Breast epithelium (tissue), 4 donors: ENCODE measurements at places on chromosomes 4 and X.

GRCh38 chr4:13674971-13675370, 47.4 kb upstream of the BOD1L1 start:
- DNase-seq: no peak

DNA sequence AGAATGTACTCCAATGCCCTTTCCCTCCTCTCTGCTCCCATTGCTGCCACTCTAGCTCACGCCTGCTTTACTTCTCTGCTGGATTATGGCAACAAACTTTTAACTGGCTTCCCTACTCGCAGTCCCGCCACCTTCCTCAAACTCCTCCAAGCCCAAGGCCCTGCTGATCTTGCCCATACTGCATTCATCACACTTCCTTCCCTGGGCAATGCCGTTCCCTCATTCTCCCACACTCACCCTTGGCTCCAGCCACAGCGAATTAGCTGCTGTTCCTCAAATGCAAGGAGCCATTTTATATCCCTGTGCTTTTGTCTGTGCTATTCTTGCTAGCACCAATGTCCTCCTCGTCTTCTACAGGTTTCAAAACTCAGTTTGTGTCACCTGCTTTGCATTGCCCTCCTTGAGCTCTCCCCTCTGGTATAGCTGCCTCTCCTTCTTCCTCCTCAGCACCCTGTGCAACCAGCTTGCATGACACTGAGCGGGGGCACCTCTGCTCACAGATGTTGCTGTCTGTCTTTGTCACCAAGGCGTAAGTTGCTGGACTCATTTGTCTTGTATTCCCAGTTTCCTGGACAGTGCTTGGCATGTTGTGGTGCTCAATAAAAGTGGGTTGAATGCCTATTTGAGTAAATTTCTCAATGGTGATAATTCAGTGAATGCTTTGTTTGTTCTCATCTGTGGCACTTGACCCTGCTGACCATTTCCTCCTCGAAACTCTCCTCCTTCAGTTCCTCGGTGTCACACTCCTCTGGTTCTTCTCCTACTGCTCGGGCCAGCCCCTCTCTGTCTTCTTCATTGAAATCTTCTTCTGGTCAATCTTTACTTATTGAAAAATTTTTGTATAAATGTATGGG, 22.4 kb upstream of the MGST2 start:
- DNase-seq: no peak

GRCh38 chrX:70038515-70038914, 11.2 kb downstream of the AWAT2 start:
- no peak for DNase-seq

DNA sequence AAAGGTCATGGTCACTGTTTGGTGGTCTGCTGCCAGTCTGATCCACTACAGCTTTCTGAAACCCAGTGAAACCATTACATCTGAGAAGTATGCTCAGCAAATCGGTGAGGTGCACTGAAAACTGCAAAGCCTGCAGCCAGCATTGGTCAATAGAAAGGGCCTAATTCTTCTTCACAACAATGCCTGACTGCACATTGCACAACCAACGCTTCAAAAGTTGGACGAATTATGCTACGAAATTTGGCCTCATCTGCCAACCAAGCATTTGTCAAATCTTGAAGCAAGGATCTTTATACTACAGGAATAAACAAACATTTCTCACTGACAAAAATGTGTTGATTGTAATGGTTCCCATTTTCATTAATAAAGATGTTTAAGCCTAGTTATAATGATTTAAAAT, 90.4 kb downstream of the EIF4E start:
- no peak for DNase-seq

DNA sequence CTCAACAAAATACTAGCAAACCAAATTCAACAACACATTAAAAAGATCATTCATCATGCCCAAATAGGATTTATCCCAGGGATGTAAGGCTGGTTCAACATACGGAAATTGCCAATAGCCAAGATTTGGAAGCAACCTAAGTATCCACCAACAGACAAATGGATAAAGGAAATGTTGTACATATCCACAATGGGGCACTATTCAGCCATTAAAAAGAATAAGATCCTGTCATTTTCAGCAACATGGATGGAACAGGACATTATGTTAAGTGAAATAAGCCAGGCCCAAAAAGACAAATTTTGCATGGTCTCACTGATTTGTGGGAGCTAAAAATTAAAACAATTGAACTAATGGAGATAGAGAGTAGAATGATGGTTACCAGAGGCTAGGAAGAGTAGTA, 82.0 kb upstream of the FAM241A start:
- no peak for DNase-seq

GRCh38 chr4:159685340-159686092, 582.6 kb downstream of the RAPGEF2 start:
- DNase-seq: no peak

DNA sequence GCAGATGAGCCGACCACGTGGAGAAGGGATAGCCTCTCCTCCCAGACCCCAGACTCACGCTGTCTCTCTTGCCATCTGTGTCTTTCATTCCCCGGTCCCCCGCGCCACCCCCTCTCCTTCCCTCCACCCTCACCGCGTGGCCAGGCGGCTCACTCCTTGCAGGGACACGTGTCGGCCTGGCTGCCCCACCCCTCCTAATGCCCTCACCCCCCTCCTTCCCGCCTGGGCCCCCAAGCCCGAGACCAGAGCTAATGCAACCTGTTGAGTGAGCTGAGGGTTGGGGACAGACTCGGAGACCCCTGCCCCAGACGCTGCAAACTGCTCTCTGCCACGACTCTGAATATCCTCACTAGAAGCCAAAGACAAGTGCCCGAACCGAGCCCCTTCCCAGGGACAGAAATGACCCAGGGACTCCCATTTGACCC, 1.8 kb downstream of the SLC38A5 start:
- DNase-seq: no peak

GRCh38 chr4:109441862-109442458, 8.3 kb downstream of the SEC24B start:
- DNase-seq: no peak

- DNase-seq: no peak
These were observed 406.5 kb downstream of the RPA4 start for GRCh38 chrX:97290199-97290598.

GRCh38 chrX:44903830-44904530, 31.0 kb downstream of the KDM6A start:
- DNase-seq: no peak

DNA sequence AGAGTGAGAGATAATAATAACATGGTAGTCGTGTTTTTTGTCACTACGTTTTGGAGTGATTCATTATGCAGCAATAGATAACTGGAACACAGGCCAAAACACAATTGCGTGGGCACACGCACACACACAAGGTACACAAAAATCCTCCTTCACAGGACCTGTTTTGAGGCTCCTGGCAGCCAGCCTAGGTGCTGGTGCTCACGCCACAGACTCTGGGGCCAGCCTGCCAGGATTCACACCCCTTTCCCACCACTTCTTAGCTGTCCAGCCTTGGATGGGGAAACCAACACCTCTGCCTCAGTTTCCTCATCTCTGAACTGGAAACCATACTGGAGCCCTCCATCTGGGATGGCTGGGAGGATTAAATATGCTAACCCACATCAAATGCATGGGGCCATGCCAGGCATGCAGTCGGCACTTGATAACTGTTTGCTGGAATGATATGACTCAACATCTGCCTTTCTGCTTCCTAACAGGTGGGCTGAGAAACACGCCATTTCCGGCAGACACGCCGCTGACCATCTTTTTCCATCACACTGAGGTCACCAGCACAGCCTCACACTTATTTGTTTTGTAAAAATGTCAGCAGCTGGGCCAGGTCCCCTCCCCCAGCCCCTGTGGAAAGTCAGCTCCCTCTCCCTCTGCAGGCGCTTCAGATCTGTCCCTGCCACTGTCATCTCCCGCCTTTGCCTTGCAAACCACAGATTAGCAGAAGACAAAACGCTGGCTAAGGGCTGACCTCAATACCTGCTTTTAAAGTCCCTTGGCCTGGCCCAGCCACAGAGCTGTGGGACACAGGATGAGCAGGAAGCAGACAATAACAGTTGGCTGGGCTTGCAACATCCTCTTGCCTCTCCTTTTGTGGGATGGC, 237.5 kb downstream of the BCOR start:
- DNase-seq: no peak

GRCh38 chr4:116665716-116666115, 419.7 kb downstream of the TRAM1L1 start:
- no peak for DNase-seq

DNA sequence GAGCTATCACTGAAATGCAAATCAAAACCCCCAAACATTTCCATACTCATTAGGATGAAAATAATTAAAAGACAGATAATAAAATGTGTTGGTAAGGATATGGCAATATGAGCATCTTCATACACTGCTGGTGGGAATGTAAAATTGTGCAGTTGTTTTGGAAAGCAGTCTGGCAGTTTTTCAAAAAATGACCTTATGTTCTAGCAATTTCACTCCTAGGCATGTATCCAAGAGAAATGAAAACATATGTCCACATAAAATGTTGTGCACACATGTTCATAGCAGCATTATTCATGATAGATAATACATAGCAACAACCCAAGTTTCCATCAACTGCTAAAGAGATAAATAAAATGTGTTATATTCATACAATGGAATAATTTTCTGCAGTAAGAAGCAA, 14.8 kb upstream of the GPRASP2 start:
- DNase-seq: no peak

DNA sequence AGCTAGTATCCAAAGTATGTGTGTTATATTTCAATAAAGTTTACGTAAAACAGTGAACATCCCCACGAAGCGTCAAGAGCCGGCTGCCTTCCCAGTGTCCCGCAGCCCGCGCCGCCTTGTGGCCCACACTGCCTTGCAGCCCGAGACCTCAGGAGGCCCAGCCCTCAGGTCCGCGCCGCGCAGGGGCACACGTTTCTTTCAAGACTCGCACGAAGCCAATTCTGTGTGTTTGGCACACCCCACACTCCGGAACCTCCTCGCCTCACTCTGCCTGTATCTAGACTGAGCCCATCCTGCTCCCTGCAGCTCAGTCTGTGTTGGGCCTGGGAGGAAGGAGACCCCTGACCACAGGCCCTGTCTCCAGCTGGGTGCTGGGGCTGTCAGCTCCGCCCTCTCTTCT, 5.8 kb downstream of the LRPAP1 start:
- DNase-seq: no peak

DNA sequence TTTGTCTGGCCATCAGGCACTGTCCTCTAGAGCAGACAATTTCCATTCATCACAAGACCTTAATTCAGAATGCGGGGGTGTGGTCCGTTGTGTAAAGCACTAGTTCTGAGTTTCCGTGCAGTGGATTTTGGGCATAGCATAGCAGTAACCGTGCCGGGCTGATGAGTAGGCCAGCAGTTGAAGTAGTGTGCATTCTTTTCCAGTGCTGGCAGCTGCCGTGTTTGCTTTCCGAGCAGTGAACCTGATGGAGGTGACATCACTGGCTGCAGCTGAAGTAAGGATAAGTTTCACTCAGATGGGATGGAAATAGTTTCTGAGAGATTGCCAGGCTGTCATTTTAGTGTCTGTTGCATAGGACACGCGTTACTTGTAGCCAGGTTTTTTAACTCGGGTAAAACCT, 107.0 kb upstream of the STIM2 start:
- no peak for DNase-seq

GRCh38 chr4:5932035-5932568, 39.2 kb upstream of the CRMP1 start:
- DNase-seq: no peak

DNA sequence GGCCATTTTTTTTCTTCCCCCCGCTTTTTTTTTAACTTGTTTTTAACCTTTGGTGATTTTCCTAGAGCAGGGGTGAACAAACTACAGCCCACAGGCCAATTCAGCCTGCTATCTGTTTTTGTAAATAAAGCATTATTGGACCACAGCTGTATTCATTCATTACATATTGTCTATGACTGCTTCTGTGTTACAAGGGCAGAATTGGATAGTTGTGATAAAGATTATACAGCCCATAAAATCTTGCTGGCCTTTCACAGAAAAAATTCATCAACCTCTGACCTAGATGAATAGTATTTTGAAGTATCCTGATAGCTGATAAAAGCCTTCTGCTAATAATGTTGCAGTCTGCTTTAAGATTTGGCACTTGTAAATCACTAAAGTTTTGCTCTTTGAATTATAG, 63.4 kb downstream of the SMAD1 start:
- no peak for DNase-seq

- no peak for DNase-seq
These were observed 1189.0 kb downstream of the PCDH18 start for GRCh38 chr4:136343340-136343739.

- DNase-seq: no peak
These were observed 1.2 kb downstream of the GUCY1A1 start for GRCh38 chr4:155667568-155668511.

DNA sequence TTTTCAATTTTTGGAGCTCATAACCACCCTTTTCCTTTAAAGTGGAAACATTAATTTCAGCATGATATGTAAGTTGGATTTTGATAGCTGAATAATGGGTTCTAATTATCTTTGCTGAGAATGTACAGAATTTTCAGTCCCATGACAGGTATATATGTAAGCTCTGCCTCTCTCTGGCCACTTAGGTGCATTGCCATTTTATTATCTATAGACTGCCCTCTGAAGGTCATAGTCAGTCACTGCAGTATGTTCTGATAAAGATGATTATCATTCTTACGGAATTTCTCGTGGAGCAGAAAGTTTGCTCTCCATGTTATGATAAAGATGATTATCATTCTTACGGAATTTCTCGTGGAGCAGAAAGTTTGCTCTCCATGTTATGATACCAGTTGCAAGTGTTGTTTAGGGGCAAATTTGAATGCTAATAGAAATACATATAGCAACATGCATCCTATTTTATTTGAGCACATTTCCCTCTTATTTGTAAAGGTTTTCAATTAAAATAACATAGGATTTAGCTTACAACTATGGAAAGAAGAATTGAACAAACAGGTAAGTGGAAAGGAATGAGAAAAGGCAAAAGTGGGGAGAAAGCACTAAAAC, 10.4 kb downstream of the AFP start:
- no peak for DNase-seq
